ENCODE measurements at places on chromosomes 13 and 19. TPM values are rescaled to one million over a fixed set of nuclear protein-coding genes. Genes with fewer than 3 reads are reported as not detected.

The MAST1 gene
- total RNA-seq = 1.4 TPM

The SIGLEC5 gene
- not detected for total RNA-seq

The ZNF285 gene
- total RNA-seq = 2.3 TPM

The CACTIN gene
- 30.0 TPM for total RNA-seq

The ATP1A3 gene
- total RNA-seq = 0.29 TPM

The FUT6 gene
- total RNA-seq = not detected

The CYP4F22 gene
- not detected for total RNA-seq

Data from myometrial cell (primary cell).